ENCODE measurements at places on chromosomes 11 and 22.

DNA sequence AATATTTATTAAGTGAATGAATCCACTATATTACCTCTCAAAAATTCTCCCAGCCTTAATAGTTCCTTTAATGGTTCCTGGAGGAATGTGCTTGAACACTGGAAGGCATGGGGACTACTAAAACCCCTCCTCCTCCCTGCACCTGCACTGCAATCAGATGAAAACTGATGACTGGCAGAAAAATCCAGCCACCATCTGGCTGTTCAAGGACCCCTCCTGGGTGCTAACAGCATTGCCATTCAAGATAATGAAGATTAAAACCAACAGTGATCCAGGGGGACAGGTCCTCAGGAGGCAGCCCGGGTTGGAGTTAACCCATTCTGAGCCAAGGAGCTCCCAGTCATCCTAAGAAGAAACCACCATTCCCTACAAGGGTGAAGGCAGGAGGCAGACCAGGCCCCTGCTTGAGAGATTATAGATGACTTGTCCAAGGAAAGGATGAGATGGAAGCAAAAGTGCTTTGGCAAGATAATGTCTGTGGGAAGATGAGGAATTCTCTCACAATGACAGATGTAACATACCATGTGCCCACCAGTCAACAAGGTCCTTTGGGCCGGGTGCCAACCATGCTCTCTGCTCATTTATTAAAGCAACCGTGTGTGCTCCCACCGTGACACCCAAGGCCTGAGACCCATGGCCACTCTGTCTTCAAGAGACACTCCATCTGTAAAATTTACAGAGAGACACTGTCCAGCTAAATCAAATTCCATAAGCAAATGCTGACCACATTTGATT lies 90.6 kb downstream of the LARGE1 start:
- DNase-seq, result no peak

- DNase-seq, result no peak
These were observed 216.7 kb upstream of the SORL1-AS1 start for GRCh38 chr11:121669422-121669821.

GRCh38 chr11:122179961-122180834 lies 64.2 kb upstream of the BLID start:
- DNase-seq, result no peak

- no peak for DNase-seq
These were observed 63.2 kb downstream of the SGSM3 start for GRCh38 chr22:40433416-40434090.

- DNase-seq, result no peak
These were observed 27.7 kb upstream of the WNT11 start for GRCh38 chr11:76234021-76234415.

- no peak for DNase-seq
These were observed 165.0 kb upstream of the TRPC6 start for GRCh38 chr11:101748572-101749344.

- no peak for DNase-seq
These were observed 9.4 kb downstream of the FADS2 start for GRCh38 chr11:61837411-61838005.

DNA sequence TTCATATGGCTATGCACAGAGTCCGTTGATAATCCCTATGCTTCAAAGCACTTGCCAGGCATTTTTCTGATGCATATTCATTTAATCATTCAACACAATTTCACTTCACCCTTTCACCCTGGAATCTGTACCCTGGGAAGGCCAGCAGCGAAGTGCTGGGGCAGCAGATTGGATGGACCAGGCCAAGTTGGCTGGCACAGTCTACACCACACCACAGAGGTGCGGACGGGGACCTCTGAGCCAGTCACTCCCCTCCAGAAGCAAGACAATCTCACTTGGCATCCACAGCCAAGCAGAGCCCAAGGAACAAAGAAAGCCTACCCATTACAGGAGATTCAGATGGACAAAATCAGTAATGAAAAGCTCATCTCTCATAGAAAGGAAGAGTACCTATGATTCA lies 130.2 kb downstream of the GALNT18 start:
- DNase-seq, result no peak

GRCh38 chr22:19730198-19730597 lies 6.9 kb downstream of the GP1BB start:
- DNase-seq, result no peak

DNA sequence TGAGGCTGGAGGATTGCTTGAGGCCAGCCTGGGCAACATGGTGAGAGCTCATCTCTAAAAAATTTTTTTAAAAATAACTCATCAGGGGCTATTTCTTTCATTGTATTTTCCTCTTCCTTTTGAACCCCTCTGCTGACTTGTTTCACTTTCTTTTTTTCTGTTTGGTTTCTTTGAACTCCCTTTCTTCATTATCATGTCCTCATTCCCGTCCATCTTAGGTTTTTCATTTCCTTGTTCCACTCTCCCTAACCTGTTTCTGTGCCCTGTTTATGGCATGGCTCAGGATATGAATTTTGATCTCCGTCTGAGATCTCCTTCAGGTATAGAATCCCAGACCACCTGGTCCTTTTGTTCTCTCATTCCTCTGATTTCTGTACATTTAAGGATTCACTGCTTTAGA lies 12.5 kb downstream of the MARK2 start:
- no peak for DNase-seq

DNA sequence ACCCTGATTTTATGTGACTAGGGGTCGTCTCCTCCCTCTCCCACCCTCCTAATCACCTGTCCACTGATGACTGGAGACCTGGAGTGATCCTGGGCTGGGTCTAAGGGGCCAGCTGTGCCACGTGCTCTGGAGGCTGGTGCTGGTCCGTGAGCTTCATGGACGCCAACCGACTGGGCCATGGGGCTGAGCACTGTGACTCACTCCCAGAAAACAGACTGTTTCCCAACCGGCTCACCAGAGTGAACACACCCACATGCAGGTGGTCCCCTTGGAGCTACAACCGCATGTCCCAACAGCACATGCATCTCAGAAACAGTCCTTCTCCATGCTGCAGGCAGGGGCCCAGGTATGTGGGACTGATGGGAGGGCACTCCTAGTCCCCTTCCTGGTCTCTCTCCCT lies 14.0 kb upstream of the LMO1 start:
- DNase-seq, result peak; percentile 6

DNA sequence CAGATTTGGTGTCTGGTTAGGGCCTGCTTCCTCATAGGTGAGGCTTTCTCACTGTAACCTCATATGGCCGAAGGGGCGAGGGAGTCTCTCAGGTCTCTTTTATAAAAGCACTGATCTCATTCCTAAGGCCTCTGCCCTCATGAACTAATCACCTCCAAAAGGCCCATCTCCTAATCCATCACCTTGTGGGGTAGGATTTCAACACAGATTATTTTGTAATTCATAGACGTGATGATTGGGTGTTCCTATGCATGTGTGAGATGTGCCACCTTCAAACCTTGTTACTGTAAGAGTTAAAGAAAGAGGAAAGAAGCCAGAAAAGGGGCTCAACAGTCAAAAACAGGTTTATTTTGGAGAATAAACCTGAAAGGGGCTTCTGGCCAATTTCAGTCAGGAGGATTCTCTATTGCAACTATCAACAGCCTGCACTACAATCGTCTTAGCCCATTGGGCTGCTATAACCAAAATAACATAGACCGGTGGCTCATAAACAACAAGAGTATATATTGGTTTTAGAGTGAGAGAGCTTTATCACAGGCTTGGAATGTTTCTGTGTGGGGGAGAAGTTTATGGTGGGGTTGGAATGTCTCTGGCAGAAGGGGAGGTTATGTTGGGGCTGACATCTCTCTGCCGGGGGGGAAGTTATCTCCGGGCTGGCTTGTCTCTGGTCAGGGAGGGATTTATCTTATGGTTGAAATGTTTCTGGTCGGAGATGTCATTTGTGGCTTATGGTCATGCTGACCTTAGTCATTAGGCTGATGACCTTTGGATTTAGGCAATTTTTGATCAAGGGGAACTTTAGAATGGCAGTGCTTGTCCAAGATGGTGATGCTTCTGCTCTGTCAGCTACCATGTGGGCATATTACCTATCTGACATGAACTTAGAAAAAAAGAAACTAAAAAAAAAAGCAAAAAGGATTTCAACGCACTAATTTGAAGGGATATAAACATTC lies 35.1 kb downstream of the CSF2RB start:
- no peak for DNase-seq

DNA sequence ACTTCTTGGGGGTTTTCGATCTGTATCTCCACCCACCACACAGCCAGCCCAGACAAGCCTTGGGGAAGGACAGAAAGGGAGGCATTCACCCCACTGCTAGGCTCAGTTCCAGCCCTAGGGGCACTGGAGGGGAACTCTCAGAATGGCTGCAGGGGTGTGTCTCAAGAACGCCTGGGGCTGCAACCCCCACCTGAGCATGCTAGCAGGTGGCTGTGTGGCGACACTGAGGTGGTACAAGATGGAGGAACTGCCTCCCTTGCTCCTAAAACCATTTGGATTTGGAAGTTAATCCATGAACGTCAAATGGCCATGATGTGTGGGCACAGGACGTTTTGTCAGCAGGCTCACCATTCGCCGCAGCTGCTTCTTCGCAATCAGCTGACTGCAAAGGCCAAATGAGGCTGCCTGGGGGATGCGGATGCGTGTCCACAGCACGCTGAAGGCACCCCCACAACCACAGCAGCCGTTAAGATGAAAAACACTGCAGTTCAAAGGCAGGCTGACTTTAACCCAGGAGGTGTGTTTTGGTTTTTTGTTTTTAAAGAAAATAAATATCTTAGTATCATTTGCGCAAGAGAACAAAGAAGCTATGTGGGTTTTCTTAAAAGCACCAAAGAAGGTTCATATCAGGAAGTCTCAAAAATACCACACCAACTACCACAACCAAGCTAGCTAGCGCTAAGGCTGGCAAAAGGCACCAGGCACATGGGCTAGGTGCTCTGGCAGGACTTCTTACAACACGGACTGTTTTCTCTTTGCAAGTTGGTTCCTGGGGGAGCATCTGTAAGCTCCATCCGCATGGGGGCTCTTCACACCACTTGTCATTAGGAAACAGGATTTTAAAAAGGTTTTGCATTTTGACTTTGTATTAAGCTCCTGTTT lies 22.2 kb upstream of the NAP1L4 start:
- DNase-seq, result no peak

GRCh38 chr11:69215784-69216415 lies 60.2 kb downstream of the SMIM38 start:
- DNase-seq, result no peak

GRCh38 chr11:131581046-131581445 lies 210.6 kb downstream of the NTM start:
- DNase-seq, result no peak

DNA sequence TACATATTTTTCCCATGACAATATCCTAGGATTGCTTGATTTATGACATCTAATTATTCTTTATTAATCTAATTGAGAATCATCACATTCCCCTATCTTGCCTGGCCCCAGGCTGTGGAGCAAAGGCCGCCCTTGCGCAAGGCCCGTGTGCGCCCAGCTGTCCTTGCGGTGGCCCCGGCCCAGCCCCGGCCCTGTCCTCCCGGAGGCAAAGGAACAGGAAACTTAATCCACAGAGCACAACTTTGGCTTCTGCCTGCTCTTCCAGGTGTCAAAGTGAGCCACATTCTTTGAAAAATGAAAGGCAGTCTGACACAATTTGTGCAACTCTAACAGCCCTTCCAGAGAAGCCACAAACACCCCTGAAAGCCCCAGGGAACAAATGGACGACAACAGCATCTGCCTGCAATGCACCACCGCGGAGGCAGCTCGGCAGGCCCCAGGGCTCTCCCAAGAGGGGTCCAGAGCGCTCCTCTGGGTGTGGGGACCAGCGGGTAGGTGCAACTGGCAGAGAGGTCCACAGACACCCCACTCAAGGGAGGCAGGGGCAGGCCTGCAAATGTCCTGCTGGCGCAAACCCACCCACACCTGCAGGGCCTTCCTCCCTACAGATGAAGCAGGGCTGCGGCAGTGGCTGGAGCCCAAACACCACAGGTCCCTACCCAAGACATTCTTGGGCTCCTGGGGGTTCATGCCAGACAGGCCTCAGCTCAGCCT lies 30.3 kb downstream of the GNB1L start:
- peak; percentile 29 for DNase-seq

GRCh38 chr11:118437208-118438125 lies 1.2 kb downstream of the KMT2A start:
- no peak for DNase-seq

DNA sequence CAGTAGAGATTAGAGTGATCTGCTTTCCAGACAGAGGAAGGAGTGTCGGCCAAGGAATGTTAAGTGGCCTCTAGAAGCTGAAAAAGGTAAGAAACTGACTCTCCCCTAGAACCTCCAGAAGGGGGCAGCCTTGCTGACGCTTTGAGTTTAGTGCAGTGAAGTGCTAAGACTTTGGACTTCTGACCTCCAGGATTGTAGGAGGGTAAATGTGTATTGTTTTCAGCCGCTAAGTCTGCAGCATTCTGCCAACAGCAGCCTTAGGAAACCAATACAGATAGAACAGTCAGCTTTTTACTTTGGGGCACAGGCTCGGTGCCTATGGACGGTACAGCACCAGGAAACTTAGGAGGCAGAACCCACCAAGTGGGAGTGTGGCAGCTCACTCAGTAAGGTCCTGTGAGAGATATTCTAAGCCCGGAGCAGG lies 3.6 kb upstream of the TBC1D22A start:
- no peak for DNase-seq

DNA sequence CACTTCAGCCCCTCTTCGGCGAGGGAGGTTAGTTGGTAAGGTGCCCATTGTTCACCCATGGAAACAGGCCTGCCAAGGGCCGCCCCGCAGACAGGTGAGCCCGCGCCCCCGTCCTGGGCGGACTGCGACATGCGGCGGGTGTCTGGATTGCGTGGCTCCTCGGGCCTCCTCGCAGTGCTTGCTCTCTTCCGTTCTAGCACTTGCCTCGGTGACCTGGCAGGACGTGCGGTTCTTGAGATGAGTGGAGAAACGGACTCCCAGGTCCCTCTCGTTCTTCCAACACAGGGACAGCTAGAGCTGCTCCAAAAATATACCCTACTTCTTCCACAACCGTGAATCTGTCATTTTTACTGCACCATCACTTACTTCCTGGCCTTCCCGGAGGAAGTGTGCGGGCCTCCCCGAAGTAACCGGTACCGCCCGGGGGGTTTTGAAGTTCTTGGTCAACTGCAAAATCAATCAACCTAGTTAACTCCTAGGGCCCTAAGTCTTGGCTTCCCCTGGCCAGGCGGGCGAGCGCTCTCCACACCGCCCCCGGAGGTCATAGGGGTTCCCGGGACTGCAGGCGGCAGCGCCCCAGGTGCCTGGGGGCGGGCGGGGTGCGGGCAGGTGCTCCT lies 745 bp upstream of the ZBTB44 start:
- DNase-seq, result no peak

DNA sequence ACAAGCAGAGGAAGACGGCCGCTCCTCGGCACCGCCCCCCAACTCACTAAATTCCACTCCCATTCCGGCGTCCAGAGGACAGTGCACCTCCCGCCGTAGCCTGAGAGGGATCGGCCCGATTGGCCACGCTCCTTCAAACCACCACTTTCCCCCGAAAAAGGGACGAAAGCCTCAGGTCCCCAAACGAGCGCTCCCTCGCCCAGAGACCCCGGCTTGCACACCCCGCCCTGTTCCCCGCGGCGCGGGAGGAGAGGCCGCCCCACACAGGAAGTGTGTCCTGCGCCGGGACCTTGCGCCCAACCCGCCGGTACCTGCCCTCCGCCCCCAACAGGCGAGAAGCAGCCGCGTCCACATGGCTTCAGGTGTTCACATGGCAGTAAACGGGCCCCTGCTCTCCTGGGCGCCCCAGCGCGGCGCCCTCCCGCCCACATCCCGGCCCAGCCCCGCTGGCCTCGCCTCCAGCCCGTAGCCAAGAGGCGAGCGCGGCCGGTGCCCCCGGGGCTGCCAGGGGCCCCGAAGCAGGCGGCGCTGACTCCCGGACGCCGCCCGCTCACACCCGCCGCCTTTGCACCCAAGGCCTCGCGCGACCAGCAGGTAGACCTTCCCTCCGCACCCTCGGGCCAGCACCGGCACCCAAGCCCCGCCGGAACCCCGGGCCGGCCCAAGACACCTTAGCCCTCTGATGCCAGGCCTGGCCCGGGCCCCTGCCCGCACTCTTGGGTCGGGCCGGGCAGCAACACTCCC lies 849 bp downstream of the TCF20 start:
- DNase-seq, result peak; percentile 57

- DNase-seq, result no peak
These were observed 1.2 kb downstream of the TSPAN32 start for GRCh38 chr11:2302896-2303626.

Measured in dorsolateral prefrontal cortex (tissue), 122 donors.